Camera-type eye (tissue), 1 donor: ENCODE measurements at places on chromosomes 12 and 14. TPM values are rescaled to one million over a fixed set of nuclear protein-coding genes. Genes with fewer than 3 reads are reported as not detected.

ETFBKMT gene
- total RNA-seq, result 6.3 TPM

LYZ gene
- 104 TPM for total RNA-seq

JAG2 gene
- total RNA-seq, result 22.8 TPM

NCAPD2 gene
- 43.5 TPM for total RNA-seq

CMTM5 gene
- total RNA-seq, result 5.9 TPM

ESR2 gene
- total RNA-seq, result 0.88 TPM

CCDC175 gene
- 8.6 TPM for total RNA-seq

TMEM233 gene
- 0.49 TPM for total RNA-seq

RPL10L gene
- not detected for total RNA-seq

KIF26A gene
- total RNA-seq, result 31.3 TPM

PRH2 gene
- total RNA-seq, result not detected
